ENCODE measurements at places on chromosomes 6 and 20. TPM values are rescaled to one million over a fixed set of nuclear protein-coding genes. Genes with fewer than 3 reads are reported as not detected.

- DNase-seq = no peak
These were observed 4.4 kb downstream of the PCIF1 start for GRCh38 chr20:45938727-45939438.

SLC44A4 gene
- polyA plus RNA-seq = 44.2 TPM

DNA sequence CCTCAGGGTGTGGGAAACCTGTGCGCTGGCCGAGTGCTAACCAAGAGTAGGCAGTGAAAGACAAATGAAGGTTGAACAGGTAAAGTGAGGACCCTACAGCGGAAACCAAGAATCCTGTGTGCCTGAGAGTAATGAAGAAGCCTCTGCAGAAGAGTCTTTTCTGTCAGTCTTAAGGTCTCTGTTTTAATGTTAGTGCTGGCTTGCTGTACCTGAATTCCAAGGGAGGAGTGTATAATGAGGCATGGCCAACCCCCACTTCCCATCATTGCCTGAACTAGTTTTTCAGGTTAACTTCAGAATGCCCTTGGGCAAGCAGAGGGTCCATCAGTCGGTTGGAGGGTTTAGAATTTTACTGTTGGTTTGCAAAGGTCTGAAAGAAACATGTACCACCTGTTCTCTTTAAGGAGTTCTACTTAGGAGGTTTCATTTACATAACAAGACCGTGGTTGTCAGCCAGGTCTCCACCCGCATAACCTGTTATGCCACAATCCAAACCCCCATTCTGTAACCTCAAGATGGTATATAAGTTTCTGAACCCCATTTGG is 589 bp upstream of the PDCD2 start:
- peak; percentile 26 for DNase-seq

HLA-DRA gene
- polyA plus RNA-seq = 64.5 TPM

LAMP5 gene
- polyA plus RNA-seq = 7.2 TPM

GRCh38 chr20:62293111-62293784 is 9.5 kb upstream of the ADRM1 start:
- no peak for DNase-seq

PBOV1 gene
- polyA plus RNA-seq = not detected

- no peak for DNase-seq
These were observed 20.9 kb upstream of the GATA5 start for GRCh38 chr20:62496568-62497218.

SIM1 gene
- 21.8 TPM for polyA plus RNA-seq
